ENCODE measurements at places on chromosomes 7 and 10. TPM values are rescaled to one million over a fixed set of nuclear protein-coding genes. Genes with fewer than 3 reads are reported as not detected.

SORCS3 gene
- total RNA-seq = not detected

PRF1 gene
- 170 TPM for total RNA-seq

KIAA1549 gene
- total RNA-seq = 1.1 TPM

EXOC6 gene
- total RNA-seq = 10.6 TPM

GJD4 gene
- not detected for total RNA-seq

MEIG1 gene
- total RNA-seq = 0.78 TPM

COL28A1 gene
- not detected for total RNA-seq

LANCL2 gene
- 7.4 TPM for total RNA-seq

CALY gene
- 3.1 TPM for total RNA-seq

SPDYE2 gene
- 0.28 TPM for total RNA-seq

DGKI gene
- not detected for total RNA-seq

EXOSC1 gene
- total RNA-seq = 46.5 TPM

DNA sequence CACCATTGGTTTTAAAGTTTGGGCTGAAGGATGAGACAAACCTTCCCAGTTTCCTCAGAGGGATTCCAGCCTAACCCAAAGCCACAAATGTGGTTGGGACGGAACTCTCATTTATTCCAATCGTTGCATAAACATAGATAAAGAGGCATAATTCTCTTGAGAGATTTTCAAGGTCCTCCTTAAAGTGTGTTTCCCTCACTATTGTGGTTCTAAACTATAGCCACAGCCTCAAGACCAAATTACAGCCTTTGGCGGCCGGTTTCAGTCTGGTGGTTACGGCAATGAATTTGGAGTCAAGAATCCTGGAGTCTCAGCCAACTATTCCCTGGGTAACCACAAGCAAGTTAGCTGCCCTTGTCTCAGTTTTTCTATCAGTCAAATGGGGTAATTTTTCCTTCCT, 42.6 kb downstream of the SEM1 start:
- H3K27me3 ChIP-seq = no peaks in the 10 kb centered on the region
- peaks cover 10% of the 10 kb centered on the region for H3K4me1 ChIP-seq
- no peak overlapping the region for H3K4me3 ChIP-seq
- H3K27ac ChIP-seq = no peak overlapping the region

DNA sequence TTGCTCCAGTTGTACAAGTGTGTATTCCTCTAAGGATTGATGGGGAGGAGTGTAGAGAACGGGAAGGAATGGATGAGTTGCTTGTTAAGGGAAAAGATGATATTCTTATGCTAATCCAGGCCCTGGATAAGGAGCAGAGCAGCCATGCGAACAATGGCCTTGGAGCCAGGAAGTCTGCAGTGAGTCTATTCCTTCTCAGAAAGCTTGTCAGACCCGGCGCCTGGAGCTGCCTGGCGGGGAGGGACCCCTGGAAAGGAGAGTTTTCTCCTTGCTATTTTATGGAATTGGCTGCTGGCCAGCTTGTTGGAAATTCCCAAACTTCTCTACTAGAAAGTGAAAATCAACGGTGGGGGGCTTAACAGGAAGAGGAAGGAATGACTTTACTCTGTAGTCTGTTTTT, 89.1 kb downstream of the MMRN2 start:
- H3K4me3 ChIP-seq = no peak overlapping the region
- H3K27me3 ChIP-seq = no peaks in the 10 kb centered on the region
- H3K36me3 ChIP-seq = peaks cover 1% of the 10 kb centered on the region
- no peak for DNase-seq
- no peaks in the 10 kb centered on the region for H3K4me1 ChIP-seq
- H3K27ac ChIP-seq = no peak overlapping the region

- no peak overlapping the region for H3K27ac ChIP-seq
- H3K4me1 ChIP-seq = peaks cover 32% of the 10 kb centered on the region
- no peaks in the 10 kb centered on the region for H3K27me3 ChIP-seq
- H3K4me3 ChIP-seq = no peak overlapping the region
- no peaks in the 10 kb centered on the region for H3K36me3 ChIP-seq
- DNase-seq = no peak
Observed at GRCh38 chr7:139647814-139648390, 124.4 kb downstream of the CLEC2L start.

DNA sequence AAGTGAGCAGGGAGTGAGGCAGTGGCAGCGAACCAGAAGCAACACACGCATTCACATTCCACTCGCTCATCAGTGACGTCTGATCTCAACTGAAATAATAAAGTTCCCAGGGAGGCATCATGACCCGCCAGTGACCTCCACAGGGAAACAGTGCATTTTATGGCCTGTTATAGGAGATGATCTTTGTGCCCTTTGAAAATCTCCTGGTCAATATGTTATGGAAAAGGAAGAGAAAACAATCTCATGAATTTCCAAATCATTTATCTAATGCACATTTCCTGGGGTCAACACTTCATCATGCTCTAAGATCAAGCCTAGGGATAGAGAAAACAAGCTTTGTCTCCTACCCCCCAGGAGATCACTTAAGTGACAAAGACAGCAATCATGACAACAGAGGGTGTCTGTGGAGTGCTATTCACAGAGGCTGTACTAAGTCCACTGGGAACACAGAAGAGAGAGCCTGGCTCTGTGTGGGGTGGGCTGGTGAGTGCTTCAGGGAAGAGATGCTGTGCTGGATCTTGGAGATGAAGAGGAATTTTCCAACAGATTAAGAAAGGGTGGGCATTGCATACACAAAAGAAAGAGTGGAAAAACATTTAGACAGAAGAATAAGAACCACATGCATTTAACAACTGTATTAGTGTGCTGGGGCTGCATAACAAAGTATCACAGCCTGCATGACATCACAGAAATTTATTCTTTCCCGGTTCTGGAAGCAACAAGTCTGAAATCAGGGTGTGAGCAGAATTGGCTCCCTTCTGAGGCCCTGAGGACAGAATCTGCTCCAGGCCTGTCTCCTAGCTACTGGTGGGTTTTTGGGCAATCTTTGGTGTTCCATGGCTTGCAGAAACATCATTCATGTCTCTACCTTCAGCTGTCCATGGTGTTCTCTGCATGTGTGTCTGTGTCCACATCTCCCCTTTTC, 613.9 kb upstream of the IGFBP3 start:
- H3K27me3 ChIP-seq = no peaks in the 10 kb centered on the region
- H3K4me3 ChIP-seq = no peak overlapping the region
- H3K36me3 ChIP-seq = no peaks in the 10 kb centered on the region

- peaks cover 4% of the 10 kb centered on the region for H3K27me3 ChIP-seq
- H3K36me3 ChIP-seq = no peaks in the 10 kb centered on the region
- H3K27ac ChIP-seq = no peak overlapping the region
- no peak overlapping the region for H3K4me3 ChIP-seq
- DNase-seq = no peak
- H3K4me1 ChIP-seq = no peaks in the 10 kb centered on the region
Observed at GRCh38 chr10:126160971-126161630, 227.2 kb downstream of the ADAM12 start.

- peaks cover 5% of the 10 kb centered on the region for H3K27me3 ChIP-seq
- no peak for DNase-seq
- H3K27ac ChIP-seq = no peak overlapping the region
- H3K36me3 ChIP-seq = no peaks in the 10 kb centered on the region
Observed at GRCh38 chr7:32415936-32416335, 74.2 kb downstream of the LSM5 start.

GRCh38 chr7:48087349-48087748, 1.7 kb upstream of the UPP1 start:
- H3K27ac ChIP-seq = peak overlapping the region; percentile 94
- no peak for DNase-seq
- H3K4me1 ChIP-seq = peaks cover 59% of the 10 kb centered on the region
- peak overlapping the region; percentile 82 for H3K4me3 ChIP-seq
- peaks cover 17% of the 10 kb centered on the region for H3K36me3 ChIP-seq

GRCh38 chr10:98135222-98135899, 904 bp downstream of the R3HCC1L start:
- H3K27me3 ChIP-seq = peaks cover 2% of the 10 kb centered on the region
- H3K4me3 ChIP-seq = peak overlapping the region; percentile 88
- H3K4me1 ChIP-seq = peaks cover 40% of the 10 kb centered on the region
- H3K36me3 ChIP-seq = peaks cover 15% of the 10 kb centered on the region
- H3K27ac ChIP-seq = peak overlapping the region; percentile 96

- H3K36me3 ChIP-seq = no peaks in the 10 kb centered on the region
- no peak overlapping the region for H3K4me3 ChIP-seq
- peaks cover 18% of the 10 kb centered on the region for H3K27me3 ChIP-seq
- no peak overlapping the region for H3K27ac ChIP-seq
- H3K4me1 ChIP-seq = peaks cover 2% of the 10 kb centered on the region
Observed at GRCh38 chr10:17290226-17290625, 62.2 kb downstream of the VIM start.

GRCh38 chr7:3697472-3697871, 396.4 kb downstream of the SDK1 start:
- H3K27me3 ChIP-seq = peaks cover 4% of the 10 kb centered on the region
- H3K4me3 ChIP-seq = no peak overlapping the region
- DNase-seq = no peak
- no peaks in the 10 kb centered on the region for H3K36me3 ChIP-seq
- peak overlapping the region; percentile 6 for H3K27ac ChIP-seq

DNA sequence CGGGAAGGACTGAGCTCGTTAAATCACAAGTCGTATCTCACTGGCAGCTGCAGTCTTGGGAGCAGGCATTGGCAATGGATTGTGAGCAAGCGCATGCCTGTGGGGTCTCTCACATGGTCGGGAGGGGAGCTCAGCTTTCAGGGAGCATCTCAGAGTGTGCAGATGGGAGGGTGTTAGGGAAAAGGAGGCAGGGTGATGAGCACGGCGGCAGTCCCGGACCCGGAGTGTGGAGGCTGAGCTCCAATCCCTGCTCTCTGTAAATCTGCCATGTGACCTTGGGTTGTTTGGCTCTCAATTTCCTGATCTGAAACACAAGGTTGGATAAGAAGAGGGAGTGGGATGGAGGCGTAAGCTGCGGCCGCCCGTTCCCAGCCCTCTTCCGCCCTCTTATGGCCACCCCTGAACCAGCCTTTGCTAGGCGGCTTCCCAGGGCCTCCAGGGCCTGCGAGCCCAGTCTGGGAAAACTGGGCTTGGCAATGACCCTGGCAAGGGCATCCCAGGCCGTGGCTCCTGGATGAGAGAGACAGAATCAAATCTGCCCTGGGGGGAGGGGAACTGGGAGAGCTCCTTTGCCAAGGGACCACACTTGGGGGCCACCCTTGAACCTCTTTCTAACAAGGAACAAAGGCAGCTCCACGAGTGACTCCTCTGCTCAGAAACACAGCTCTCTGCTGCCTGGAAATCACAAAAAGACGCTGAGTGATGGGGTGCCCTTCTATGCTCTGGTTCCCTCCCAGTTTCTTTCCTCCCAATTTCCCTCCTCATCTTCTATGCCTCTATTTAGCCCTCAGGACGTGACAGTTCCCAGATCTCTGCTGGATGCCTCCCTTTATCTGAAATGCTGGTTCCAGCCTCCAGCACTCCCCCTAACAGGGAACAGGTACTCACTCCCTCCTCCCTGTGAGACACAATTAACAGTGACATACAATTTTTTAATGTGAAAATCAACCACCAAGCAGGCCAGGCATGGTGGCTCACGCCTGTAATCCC, 41.7 kb upstream of the LOXL4 start:
- peak; percentile 38 for DNase-seq
- no peaks in the 10 kb centered on the region for H3K4me1 ChIP-seq
- H3K4me3 ChIP-seq = no peak overlapping the region
- no peaks in the 10 kb centered on the region for H3K36me3 ChIP-seq
- H3K27ac ChIP-seq = no peak overlapping the region

DNA sequence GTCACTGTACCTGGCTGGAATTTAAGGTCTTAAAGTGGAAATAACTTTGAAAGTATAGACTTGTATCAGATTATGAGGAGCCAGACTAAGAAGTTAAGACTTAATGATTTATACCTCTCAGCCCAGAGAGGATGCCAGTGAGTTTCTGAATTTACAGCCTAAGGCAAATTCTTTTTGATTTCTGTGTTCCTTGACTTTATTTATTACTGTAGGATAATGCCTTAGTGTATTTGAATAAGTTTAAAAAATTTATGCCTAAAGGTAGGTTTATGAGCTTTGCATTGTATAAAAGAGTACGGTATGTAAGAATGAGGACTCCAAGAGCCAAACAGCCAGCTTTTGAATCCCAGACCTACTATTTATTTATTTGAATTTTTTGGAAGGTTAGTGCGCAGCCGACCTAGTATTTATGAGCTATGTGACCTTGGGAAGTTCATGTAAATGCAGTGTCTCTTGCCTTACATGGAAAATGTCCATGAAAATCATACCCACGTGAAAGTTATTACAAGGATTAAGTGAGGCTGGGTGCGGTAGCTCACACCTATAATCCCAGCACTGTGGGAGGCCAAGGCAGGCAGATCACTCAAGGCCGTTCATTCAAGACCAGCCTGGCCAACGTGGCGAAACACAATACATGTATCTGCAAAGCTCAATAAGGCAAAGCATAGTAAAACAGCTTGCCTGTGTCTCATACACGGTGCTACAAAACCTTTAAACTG, 174.6 kb downstream of the AUTS2 start:
- H3K4me3 ChIP-seq = no peak overlapping the region
- no peak for DNase-seq
- no peak overlapping the region for H3K27ac ChIP-seq
- H3K27me3 ChIP-seq = no peaks in the 10 kb centered on the region

DNA sequence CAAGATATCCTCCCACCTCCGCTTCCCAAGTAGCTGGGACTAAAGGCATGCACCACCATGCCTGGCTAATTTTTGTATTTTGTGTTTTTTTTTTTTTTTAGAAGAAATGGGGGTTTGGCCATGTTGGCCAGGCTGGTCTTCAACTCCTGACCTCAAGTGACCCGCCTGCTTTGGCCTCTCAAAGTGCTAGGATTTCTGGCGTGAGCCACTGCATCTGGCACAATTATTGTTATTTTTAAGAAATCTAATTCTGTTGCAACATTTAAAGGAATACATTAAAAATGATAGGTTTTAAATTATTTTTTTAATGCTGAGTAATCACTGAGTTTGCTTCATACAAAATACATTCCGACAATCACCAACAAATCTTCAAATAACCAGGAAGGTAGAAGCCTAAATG, 178.1 kb upstream of the SEMA3E start:
- no peak for DNase-seq
- H3K4me3 ChIP-seq = no peak overlapping the region
- H3K36me3 ChIP-seq = no peaks in the 10 kb centered on the region
- no peak overlapping the region for H3K27ac ChIP-seq

Data from activated naive CD8-positive, alpha-beta T cell treated with anti-CD3 and anti-CD28 coated beads, Interleukin-2, amount 10 ng/mL, durations not matched to agents 7 days and 5 days (primary cell).